ENCODE measurements at places on chromosomes 5 and 9.

DNA sequence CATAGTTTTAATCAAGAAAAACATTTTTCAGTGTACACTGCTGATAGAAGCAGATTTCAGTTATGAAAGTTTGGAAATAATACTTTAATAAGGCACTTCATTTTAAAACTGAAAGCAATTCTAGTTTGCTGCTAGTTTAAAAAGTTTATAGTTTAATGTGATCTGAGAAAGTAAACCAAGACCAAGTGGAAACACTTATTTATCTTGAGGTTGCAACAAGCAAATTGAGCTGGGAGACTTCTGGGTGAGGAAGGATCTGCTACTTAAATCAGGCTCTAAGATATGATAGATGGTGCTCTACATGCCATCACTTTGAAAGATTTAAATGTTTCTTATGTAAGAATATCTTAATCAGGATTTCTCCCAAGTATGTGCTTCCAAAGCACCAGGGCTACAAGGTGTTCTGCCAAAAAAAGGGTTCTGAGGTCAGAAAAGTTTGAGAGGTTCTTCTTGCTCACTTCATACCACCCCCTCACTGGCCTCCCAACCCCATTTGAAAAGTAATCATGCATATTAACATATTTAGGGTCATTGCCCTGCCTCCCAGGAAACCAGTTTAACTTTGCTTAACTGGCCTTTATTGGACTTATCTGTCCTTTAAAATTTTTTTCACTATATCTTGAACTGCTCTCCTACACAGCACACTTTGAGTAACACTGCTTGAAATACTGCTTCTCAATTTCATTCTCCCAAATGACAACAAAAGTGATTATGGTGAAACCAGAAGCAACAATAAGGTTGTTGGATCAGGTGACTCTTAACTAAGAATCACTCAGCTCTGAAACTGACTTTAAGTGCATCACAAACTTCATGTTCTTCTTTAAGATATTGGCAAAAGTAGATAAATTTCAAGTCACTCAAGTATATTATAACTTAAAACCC lies 15.5 kb downstream of the SLC44A1 start:
- no peak for DNase-seq

- DNase-seq: peak; percentile 65
Measured at GRCh38 chr9:137550231-137550621, at the start of gene PNPLA7. PNPLA7 (minus strand) TSS chr9:137550402; CDS start chr9:137550197, 205 bp downstream.

DNA sequence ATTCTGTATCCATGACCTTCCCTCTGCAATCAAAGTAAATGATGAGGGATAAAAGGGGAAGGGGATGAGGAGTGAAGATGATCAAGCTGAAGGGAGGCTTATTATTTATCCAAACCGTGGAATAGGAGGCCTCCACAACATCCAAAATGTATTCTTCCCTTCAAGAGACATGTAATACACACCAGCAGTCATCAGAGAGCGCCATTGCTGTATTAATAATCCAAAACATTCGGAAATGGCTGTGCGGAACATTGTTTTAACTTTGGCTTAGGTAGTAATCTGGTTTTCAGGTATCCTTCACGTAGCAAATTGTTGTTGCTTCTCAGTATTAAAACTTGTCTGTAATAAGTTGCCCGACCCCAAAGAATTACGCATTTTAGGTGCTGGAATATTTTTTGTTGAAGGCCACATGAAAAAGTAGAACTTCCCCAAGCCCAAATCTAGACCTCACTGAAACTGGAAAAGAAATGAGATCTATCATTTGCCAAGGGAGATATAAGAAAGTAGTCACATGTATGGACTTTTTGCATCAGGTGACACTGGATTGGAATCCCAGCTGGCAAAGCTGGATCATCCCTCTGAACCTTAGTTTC lies 2.6 kb upstream of the BOD1 start:
- peak; percentile 38 for DNase-seq

- DNase-seq: no peak
Measured at GRCh38 chr5:112604732-112605630, 132.7 kb upstream of the APC start.

GRCh38 chr9:128633601-128634000 lies 23.0 kb downstream of the DYNC2I2 start:
- no peak for DNase-seq

DNA sequence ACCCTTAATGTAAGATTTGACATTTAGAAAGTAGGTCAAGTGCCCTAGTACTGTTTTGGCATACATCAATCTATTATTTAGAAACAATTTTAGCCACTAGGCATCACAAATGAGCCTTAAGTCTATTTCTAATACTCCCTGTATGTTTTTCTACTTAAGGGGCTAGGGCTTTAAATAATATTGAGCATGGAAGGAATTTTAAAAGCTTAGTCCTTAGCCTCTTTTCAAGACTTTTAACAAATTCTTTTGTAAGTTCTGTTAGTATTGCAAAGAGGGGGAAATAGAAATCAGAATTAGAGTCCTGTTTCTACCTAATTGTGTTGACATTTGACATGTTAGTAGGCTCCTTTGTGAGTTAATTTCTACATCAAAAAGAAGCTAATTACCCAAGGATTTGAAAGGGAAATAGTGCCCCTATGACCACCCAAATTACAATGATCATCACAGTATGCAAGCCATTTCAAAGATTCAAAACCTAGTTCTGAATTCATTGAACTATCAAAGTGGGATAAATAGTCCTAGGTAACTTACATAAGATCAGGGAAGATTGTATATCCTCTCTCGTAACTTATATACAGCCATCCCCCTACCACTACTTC lies 647.8 kb upstream of the ACO1 start:
- no peak for DNase-seq

- no peak for DNase-seq
Measured at GRCh38 chr5:41120600-41120999, 49.5 kb upstream of the MROH2B start.

GRCh38 chr9:130952065-130952762 lies 13.2 kb upstream of the FIBCD1 start:
- DNase-seq: no peak

DNA sequence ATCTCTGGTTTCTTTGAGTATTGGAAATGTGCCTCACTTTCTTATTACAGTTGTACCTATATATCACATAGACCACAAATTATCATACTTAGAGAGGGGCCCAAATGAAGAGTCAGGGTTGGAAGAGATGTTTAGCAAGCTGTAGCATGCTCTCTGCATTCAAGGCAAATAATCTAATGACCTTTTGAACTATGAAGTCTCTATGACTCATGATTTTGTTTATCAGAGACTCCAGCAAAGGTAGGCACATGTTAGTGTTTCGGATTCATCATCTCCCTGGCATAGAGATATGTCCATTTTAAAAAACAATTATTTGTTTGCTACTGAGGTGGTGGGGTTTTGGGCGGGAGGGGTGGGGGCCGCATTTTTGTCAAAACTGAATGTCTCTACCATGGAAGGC lies 2000.1 kb downstream of the EFNA5 start:
- no peak for DNase-seq

DNA sequence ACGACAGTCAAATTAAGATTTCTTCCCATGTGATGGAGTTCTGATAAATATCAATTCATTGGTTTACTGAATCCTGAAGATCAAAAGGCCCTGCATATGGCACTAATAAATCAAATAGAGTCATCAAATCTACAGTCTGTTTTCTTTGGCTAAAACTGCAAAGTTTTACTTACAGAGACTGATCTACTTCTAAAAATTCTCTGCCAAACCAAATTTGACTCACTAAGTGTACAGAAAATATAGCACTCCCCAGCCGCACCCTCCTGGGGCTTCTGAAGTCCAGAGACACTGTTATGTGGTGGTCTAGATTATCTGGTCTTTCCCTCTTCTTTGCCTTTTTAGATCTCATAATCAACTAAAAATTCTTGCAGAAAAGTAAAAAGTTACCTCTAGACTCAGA lies 237.7 kb downstream of the MLLT3 start:
- DNase-seq: no peak

- no peak for DNase-seq
Measured at GRCh38 chr5:34552686-34553085, 103.4 kb upstream of the RAI14 start.

- no peak for DNase-seq
Measured at GRCh38 chr5:150061538-150061995, 24.8 kb downstream of the CSF1R start.

- peak; percentile 37 for DNase-seq
Measured at GRCh38 chr5:16784088-16784487, 152.0 kb downstream of the MYO10 start.

- no peak for DNase-seq
Measured at GRCh38 chr9:109652971-109653370, 127.0 kb upstream of the PALM2AKAP2 start.

DNA sequence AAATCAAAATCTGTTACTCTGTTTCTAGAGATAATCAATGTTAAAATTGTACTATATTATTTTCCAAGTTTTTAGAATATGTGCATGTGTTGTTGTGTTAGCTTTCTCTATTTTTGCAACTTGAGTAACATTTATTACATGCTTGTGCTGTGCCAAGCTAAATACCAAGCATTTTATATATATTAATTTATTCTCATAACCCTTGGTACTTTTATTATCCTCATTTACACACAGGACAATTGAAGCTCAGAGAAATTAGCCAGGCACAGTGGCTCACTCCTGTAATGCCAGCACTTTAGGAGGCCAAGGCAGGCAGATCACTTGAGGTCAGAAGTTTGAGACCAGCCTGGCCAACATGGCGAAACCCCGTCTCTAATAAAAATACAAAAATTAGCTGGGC lies 254.0 kb upstream of the DMRT1 start:
- DNase-seq: no peak

- no peak for DNase-seq
Measured at GRCh38 chr9:81847181-81847915, 80.9 kb upstream of the SPATA31D4 start.

DNA sequence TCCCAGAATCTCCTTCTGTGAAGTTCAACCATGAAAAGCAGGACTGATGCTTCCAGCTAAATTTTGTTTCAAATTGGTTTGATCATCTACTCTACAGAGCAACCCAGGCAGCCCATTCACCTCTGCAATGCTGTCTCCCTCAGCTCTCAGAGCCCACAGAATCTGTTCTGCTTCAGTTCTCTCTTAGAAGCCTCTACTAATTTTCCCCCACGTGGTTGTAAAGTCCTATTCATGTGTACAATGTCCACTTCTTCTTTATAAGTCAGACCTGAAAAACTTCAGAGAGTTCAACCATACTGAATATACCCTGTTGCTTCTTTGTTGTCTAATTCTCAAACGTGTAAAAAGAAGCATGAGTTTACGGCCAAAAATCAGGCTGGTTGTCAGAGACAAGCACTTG lies 21.3 kb upstream of the FAM13B start:
- DNase-seq: no peak

DNA sequence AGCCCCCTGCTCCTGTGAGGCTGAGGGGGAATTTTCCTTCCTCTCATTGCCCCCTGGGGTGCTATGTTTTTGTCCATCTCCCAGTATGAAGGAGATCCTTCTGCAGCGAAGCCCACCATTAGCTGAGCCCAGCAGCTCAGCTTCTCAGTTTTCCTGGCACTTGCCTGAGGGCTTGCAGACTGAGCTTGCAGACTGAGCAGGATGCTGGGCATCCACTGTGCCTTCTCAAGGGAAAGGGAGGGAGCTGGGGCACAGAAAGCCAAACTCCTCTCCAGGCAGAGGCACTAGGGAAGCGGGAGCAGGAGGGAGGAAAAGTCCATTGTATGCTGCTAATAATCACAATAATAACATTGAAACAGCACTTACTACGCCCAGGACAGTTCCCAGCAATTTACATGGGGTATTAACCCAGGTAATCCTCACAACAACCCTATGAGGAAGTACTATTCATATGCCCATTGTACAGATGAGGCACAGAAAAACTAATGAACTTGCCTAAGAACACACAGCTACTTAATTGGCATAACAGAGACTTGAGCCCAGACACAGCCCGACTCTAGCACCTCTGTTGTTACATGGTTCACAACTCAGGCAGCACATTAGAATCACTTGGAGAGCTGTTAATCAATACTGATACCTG lies 86.9 kb upstream of the SSBP2 start:
- DNase-seq: no peak

GRCh38 chr5:132459031-132459982 lies 31.3 kb downstream of the IRF1 start:
- DNase-seq: peak; percentile 99

DNA sequence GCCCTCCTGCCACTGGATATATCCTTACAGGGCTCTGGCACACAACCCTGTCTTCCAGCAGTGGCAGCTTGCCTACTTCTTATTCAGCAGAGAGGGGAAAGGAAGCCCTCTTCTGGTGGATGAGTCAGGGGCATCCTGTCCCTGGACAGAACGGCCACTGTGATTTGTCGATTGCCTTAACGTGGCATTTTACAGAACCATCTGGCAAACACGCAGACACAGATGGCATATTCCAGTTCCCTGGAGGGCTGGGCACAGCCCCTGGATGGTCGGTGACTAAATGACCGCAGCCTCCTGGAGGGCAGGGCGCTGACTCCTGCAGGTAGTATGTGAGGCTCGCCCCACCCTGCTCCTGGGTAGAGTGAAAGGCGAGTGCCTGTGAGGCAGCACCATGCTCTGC lies 62.1 kb downstream of the DCP2 start:
- peak; percentile 55 for DNase-seq

- DNase-seq: peak; percentile 74
Measured at GRCh38 chr9:14251154-14252071, 62.5 kb downstream of the NFIB start.

- no peak for DNase-seq
Measured at GRCh38 chr5:132684922-132685720, 11.3 kb downstream of the IL4 start.

- peak; percentile 42 for DNase-seq
Measured at GRCh38 chr5:148790545-148791333, 35.7 kb upstream of the ADRB2 start.

DNA sequence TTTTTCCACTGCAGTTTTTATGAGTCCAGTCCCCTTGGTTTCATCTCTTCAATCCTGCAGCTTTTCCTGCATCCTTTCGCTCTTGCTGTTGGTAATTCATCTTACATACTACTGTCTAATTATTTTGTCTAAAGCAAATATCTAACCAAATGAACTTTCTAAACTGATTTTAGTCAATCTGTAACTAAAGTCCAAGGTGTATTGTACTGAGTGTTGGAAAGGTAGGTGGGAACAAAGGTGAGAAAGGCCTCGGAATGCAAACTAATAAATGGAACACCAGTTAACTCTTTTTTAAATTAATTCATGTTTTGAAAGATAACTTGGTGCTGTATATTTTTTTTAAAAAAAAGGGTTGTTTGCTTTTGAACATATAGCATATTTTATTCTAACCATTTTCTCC lies 152.7 kb upstream of the CYLC2 start:
- no peak for DNase-seq

- no peak for DNase-seq
Measured at GRCh38 chr5:113283558-113283957, 151.2 kb downstream of the TSSK1B start.

- no peak for DNase-seq
Measured at GRCh38 chr9:35490155-35490909, 421 bp downstream of the RUSC2 start.

DNA sequence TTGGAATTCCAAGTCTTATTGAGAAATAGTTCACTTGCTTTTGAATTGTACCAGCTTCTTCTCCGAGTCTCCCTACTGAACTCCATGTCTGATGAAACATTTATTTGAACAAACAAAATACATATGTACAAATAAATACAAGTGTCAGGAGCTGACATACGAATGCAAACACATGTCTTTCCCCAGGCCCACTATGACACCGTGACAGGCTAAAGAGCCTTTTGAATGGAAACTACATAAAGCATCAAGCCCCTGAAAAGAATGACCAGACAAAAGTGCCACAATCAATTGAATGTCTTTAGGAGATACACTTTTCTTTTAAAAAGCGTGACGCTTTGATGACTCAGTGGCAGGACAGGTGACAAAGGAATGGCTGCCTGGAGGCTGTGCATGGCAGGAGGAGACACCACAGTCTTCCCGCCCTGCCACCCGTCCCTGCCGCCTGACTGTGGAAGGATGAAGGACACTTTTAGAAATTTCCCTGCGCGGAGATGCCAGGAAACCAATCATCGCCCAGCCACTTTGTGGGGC lies 112.4 kb upstream of the BNC2 start:
- no peak for DNase-seq

GRCh38 chr5:7250611-7251010 lies 145.3 kb upstream of the ADCY2 start:
- DNase-seq: no peak
